Coronary artery (tissue), 2 donors: ENCODE measurements at places on chromosomes 3 and 15.

GRCh38 chr3:124207873-124208485, 216.1 kb upstream of the ROPN1 start:
- no peak for DNase-seq

- DNase-seq = no peak
Measured at GRCh38 chr3:170428095-170428494, 9.4 kb downstream of the CLDN11 start.

GRCh38 chr3:109927726-109928125, 590.4 kb upstream of the DPPA4 start:
- DNase-seq = no peak

DNA sequence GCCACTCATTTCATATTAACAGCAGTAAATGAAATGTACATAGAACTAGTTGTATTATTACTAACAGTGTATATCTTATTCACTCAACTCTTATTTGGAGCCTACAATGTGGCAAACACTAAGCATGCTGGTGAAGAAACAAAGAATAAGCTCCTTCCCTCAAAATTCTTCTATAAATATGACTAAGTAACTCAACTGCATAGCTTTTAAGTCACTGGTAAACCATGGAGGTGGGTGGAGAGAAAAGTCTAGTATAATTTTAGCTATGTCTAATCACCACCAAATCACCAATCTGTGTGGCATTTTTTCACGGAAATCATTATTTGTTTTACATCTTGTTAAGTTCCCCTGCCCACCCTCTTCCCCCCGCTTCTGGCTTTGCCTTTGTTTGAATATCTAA, 17.5 kb downstream of the COPS2 start:
- DNase-seq = no peak

DNA sequence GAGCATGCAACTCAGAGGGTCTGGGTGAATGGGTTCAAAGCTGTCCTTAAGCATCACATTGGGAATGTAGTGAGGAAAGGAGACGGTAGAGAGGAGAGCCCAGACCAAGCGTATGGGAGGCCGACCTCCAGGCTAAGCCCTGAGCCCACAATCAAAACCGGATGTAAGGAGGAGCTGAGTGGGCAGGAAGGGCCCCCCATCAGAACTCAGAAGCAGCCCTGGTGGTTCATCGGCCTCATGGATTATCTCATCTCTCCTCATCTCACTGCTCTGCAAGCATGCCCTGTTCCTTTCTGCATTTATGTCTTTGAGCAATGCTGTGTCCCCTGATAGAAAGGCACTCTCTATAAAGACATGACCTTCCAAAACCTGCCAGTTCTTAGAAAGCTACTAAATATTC, 6.2 kb downstream of the HDC start:
- no peak for DNase-seq

DNA sequence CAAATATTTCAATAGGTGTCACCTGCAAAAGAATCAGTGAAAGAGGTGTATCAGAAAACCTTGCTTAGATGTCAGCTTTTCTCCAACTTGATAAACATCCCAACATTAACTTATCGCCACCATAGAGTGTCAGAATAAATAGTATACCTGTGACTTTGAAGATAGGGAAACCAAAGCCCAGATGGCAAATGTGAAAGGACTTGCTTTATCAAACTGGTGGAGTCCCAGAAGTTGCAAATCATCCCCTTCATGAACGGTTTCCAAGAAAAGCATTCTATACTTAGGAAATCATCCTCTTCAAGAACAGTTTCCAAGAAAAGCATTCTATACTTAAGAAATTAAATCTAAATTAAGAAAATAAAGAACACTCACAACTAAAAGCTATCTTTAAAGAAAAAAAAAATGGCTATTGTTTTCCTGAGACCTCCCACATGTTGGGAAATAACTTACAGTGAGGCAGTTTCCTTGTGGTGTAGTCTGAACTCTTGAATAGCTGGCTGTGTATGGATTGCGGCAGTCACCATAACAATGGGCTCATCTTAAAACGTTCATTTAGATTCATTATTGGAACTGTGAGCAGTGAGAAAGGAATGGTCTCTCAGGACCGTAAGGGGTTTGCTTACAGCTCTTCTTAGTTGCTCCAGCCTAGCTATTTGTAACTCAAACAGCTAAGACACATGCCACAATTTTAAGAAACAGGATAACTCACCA, 56.5 kb downstream of the GHSR start:
- DNase-seq = no peak

DNA sequence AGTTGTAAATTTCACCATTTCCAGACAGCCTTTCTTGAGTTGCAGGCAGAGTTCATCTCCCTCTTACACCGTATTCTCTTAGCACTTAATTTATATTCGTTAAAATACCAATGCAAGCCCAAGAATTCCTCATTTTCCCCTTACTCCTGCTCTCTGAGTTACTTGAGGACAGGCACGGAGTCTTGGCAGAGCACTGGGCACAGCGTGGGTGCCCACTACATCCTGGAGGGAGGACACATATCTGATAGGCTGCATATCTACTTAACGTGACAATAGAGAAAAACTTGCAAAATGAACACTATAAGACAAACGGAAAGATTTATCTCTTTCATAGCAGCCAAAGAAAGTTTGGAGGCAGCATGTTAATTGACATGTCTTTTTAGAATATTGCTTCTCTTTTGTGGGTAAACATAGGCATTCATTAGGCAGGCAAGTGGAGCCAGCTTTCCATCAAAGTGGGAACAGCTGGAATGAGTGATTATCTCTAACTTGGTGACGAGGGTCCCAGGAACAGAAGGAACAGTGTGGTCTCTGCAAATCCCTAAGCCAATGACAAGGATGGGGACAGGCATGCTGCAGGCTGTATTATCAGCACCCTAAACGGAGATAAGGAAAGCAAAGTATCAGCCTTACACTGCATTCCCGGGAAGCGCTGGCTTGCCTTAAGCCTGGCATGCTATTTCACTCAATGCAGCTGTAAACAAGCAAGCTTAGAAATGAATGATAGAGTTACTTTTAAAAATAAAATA, 116.5 kb downstream of the RTP4 start:
- no peak for DNase-seq

DNA sequence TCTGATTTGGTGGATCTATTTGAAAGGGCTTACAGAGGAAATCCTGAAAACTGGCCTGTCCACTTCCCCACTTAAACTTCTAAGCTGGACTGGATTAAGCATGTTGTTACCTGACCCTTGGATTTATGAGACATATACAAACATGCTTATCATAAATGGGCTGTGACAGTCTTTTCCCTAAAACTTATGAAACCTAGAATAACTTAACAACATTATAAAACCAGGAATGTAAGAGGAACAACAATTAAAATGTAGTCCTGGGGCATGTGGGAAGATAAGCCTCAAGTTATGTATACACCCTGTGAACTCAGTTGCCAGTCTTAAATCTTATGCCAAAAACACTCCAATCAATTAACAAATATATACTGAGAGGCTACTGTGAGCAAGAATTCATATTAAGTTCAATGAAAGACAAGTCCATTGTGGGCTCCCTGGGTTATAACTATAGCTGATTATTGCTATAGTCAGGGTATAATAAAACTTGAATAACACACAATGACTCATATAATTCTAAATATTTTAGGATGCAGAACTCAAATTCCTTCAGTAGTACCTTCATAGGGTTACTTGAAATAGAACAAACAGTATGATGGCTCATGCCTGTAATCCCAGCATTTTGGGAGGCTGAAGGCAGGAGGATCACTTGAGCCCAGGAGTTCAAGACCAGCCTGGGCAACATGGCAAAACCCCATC, 87.2 kb upstream of the PPIB start:
- no peak for DNase-seq

DNA sequence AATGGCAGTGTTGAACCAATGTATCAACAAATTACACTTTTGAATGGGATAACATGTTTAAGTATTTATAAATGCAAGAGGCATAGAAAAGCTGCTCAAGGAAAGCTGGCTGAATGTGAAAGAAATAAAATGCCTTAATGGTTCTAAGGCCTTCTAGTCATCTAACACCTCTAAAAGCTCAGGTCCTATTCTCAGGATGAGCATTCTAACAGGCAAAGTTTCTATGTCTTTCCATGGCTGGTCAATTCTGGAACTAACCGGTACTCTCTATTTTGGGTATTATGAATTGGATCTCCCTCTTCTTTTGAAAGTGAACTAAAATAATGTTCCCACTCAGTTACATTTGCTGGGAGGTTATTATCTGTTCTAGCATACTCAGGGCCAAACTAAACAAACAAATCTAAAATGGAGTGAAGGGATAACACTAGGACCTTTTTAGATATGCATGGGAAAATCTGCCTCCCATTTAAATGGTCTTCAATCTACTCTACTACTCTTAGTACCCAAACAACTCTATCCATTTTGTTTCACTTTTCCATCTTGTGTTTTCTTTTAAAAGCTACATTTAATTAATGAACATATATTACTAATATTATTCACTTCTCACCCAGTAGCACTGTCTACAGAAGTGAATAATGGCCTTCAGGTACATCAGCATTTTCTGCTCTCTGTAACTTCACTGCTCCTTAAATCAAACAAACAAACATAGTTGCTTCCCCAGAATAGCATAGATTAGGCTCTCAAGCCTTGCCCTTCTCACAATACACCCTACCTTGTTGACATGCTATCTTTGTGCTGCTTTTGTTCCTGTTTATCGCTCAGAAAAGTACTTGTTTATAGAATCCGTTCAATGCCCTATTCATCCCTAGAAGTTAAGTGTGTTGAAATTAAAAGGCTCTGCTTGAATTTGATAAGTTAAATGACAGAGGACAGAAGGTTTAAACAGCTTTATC, 46.4 kb downstream of the CBLB start:
- no peak for DNase-seq

GRCh38 chr3:109336291-109336861, 970 bp downstream of the DPPA4 start:
- no peak for DNase-seq

GRCh38 chr3:64440498-64440897, 215.2 kb upstream of the PRICKLE2 start:
- DNase-seq = no peak

- DNase-seq = no peak
Measured at GRCh38 chr3:87269723-87270122, 6.7 kb downstream of the POU1F1 start.

DNA sequence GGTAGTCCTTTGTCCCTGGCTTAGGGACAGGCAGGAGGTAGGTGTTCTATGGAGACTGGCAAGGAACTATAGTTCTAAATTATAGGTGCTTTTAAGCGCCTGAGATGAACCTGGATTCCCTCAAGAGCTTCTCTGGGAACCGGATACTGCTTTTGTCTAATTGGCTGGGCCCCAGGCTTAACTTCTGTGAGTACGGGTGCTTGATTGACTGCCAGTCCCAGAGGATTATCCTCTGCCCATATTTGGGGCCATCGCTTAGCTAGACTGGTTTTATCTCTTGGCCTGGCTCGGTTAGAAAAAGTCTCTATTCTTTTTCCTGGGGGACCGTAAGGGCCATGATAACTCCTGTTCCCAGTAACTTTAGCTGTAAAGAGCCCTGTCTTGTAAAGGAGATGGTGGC, 339.1 kb downstream of the KCNH8 start:
- DNase-seq = no peak

GRCh38 chr3:144362126-144362525, 390.5 kb downstream of the DIPK2A start:
- no peak for DNase-seq

GRCh38 chr15:68311464-68311835, 33.9 kb downstream of the FEM1B start:
- peak; percentile 65 for DNase-seq

DNA sequence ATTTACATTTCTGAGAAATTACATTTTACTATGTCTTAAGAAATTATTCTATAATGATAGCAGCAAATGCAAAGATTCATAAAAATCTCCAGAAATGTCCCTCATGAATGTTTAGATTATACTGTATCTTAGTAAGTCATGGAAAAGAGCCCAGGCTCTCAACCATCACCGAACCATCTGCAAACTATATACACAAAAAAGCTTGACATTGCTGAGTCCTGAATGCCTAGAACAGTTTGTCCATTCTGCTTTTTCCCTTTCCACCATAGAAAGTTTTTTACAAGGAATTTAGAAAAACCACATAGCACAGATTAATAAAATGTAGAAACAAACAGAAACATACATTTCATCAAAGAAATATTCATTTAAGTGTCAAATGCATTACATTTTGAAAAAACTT, 83.6 kb downstream of the MYO9A start:
- DNase-seq = no peak

DNA sequence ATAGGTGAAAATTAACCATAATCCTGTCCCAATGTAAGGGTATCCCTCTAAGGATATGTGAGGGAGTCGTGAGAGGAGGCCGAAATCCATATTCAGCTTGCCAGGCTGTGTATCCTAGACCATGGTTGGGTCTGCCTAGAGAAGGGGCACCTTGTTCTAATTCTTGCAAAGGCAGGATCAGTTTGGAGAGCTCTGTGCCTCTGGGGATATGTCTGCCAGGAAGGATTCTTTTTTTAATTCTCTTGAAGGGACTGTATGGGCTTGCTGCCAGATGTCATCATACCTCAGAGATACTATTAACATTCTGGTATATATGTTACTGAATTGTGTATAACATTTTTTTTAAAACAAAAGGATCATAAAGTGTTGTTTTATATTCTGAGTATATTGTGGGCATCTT, 2.4 kb downstream of the ATP1B3 start:
- DNase-seq = no peak

DNA sequence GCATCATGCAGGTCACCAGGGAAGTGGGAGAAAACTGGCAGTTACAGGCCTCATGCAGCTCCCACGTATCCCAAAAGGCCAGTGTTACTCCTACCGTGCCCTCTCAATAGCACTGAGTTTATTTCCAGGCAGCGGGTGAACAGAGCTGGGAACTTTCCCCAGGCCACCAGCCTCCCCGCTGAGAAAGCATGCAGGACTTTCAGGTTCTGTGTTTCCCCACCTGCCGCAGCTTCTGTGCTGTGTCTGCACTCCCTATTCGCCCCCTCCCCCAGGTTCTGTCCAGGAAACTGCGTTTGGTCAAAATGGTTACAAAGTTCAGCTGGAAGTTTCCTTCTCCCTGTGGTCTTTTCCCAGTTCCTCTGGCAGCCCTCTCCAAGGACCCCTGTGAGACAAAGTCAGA, 21.4 kb downstream of the NEK11 start:
- no peak for DNase-seq

DNA sequence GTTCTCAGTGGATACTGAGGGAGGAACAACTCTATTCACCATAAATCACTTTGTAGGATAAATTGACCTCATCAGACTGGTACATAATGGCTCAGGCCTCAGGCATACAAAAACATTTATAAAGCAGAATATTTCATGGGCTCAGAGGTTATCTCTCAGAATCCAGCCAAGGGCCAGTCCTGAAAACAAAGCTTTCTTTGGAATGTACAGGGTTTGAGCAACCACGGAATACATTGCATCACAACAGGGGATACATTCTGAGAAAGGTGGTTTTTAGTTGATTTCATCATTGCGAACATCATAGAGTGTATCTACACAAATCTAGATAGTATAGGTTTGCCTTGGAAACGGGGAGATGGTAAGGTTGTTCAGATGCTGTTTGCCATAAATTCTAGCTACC, 33.4 kb upstream of the CTDSPL2 start:
- no peak for DNase-seq

DNA sequence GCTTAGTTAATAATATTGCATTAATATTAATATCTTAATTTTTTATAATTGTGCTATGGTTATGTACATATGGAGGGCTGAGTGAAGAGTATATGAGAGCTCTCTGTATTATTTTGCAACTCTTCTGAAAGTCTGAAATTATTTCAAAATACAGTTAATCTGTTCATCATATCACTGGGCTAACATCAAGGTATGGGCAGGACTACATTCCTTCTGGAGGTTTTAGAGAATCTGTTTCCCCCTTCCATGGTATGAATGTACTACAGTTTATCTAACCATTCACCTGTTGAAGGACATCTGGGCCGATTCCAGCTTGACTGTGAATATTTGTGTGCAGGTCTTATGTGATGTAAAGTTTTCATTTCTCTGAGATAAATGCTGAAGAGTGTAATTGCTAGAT, 5.1 kb downstream of the IL20RB start:
- DNase-seq = no peak
